ENCODE measurements at places on chromosomes 13 and 19.

GRCh38 chr19:53868892-53869804 lies 1.5 kb downstream of the MYADM start:
- peak overlapping the region; percentile 80 for H3K4me3 ChIP-seq
- peaks cover 65% of the 10 kb centered on the region for H3K4me1 ChIP-seq
- peak overlapping the region; percentile 80 for H3K27ac ChIP-seq
- peak; percentile 96 for DNase-seq
- peaks cover 16% of the 10 kb centered on the region for H3K36me3 ChIP-seq

DNA sequence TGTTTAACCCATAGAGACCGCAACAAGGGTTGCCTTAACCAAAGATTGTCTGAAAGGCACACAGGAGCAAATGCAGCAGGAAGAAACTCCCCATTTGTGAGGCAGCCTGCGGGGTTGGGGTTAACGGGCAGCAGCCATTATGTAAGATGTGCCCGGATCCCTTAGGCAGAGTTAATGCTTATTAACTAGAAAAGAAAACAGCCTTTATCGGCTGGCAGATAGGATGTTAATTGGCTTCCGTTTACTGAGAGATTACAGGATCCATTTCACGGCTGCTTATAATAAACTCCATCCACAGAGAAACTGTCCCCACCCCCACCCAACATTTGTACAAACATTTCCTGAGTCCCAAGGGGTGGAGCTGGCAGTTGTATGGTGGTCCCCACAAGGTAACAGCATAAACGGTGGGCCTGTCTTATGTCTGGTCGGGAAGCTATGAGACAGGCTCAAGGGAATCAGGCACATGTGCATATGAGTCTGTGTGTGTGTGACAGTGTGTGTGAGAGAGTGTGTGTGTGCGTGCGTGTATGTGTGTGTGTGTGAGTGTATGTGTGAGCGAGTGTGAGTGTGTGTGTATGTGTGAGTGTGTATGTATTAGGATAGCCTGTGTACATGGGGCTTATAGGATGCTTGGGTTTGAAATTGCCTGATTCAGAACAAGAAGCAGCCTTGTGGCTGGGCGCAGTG lies 10.5 kb downstream of the SLC25A42 start:
- H3K27me3 ChIP-seq = no peaks in the 10 kb centered on the region
- no peak overlapping the region for H3K27ac ChIP-seq
- no peaks in the 10 kb centered on the region for H3K36me3 ChIP-seq
- H3K4me3 ChIP-seq = no peak overlapping the region
- H3K4me1 ChIP-seq = peaks cover under 1% of the 10 kb centered on the region
- no peak for DNase-seq

- H3K27me3 ChIP-seq = no peaks in the 10 kb centered on the region
- H3K4me1 ChIP-seq = no peaks in the 10 kb centered on the region
- H3K36me3 ChIP-seq = no peaks in the 10 kb centered on the region
- DNase-seq = no peak
Measured at GRCh38 chr13:97904059-97904458, 49.4 kb upstream of the IPO5 start.

- H3K4me3 ChIP-seq = peak overlapping the region; percentile 83
- no peak for DNase-seq
- peaks cover 28% of the 10 kb centered on the region for H3K4me1 ChIP-seq
- H3K36me3 ChIP-seq = no peaks in the 10 kb centered on the region
Measured at GRCh38 chr13:36819739-36820090, 693 bp downstream of the RFXAP start.

DNA sequence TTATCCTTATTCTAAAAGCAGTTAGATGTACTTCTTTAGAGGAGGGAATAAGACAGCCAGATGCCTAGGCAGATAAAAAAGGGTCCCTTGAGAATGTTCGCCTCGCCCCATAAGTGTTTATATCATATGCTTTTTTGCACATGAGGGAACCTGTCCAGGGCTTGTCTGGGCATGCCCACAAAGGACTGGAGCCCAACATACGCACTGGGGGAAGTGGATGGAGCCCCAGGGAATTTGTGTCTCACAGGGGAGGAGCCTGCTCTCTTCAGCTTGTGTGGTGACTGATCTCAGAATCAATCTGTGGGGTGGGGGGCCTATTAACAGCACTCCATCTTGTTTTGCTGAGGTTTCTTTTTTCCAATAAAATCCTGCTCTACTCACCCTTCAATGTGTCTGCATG lies 22.6 kb downstream of the MED4 start:
- no peak for DNase-seq
- H3K27me3 ChIP-seq = no peaks in the 10 kb centered on the region
- peaks cover 89% of the 10 kb centered on the region for H3K36me3 ChIP-seq
- no peaks in the 10 kb centered on the region for H3K4me1 ChIP-seq
- no peak overlapping the region for H3K4me3 ChIP-seq

GRCh38 chr13:27423333-27423732 lies 1.1 kb upstream of the GTF3A start:
- no peaks in the 10 kb centered on the region for H3K27me3 ChIP-seq
- H3K36me3 ChIP-seq = peaks cover 3% of the 10 kb centered on the region
- no peak overlapping the region for H3K4me3 ChIP-seq
- no peak overlapping the region for H3K27ac ChIP-seq
- peaks cover 43% of the 10 kb centered on the region for H3K4me1 ChIP-seq

DNA sequence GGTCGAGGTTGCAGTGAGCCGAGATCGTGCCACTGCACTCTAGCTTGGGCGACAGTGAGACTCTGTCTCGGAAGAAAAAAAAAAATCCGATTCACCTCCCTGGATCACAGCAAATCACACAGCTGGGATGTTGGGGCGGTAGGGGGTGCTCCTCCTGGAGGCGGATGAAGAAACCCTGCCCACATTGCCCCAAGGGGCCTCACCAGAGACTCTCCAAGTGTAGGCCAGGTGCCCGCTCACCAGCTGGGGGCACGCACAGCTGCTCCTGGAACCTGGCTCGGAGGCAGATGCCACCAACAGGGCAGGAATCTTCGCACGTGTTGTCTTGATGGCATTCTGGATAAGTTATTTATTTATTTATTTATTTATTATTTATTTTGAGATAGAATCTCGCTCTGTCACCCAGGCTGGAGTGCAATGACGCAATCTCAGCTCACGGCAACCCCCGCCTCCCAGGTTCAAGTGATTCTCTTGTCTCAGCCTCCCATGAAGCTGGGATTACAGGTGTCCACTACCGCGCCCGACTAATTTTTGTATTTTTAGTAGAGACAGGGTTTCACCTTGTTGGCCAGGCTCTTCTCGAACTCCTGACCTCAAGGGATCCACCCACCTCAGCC lies 3.1 kb downstream of the UQCR11 start:
- H3K27ac ChIP-seq = no peak overlapping the region
- no peak for DNase-seq
- H3K36me3 ChIP-seq = peaks cover 33% of the 10 kb centered on the region
- no peak overlapping the region for H3K4me3 ChIP-seq
- H3K27me3 ChIP-seq = no peaks in the 10 kb centered on the region

DNA sequence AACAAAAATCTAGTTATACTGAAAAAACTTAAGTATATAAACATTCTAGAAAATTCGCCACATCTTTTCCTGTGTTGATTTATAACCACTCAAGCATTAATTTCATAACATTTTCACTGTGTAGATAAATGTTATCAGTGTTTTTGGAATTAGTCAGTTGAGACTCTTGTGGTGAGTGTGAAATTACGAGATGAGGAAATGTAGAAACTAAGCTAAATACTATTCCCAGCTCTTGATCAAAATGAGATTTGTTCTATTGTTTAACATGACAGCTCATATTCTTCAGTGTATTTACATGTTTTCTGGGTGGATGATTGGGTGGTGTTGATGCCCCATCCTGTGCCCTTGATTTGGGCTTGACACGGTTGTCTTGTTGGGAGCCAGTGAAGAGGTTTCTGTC lies 406.8 kb downstream of the DACH1 start:
- H3K27me3 ChIP-seq = no peaks in the 10 kb centered on the region
- H3K36me3 ChIP-seq = no peaks in the 10 kb centered on the region
- H3K27ac ChIP-seq = no peak overlapping the region
- no peak for DNase-seq
- H3K4me3 ChIP-seq = no peak overlapping the region

DNA sequence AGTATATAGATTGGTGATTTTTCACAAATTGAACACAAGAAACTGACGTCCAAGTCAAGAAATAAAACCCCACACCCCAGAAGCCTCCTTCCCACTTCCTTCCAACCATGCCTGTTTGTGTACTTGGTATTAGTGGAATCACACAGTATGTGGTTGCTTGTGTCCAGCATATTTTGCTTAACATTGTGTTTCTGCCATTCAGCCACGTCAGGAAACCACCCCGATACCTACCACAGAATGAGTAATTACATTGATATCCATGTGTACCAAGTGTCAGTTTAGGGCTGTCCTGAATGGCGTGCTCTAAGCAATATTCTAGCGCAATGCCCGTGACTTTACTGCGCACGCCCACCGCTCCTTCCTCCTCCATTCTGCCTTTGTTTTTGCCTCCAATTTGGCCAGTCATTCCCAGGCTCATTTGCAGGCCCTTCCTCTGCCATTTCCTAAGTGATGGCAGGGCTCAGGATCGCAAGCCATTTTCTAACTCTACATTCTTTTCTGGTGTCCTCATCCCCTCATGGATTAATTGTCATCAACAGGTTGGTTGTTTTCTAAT lies 25.9 kb upstream of the MPHOSPH8 start:
- H3K36me3 ChIP-seq = no peaks in the 10 kb centered on the region
- peaks cover 1% of the 10 kb centered on the region for H3K4me1 ChIP-seq
- no peak for DNase-seq
- H3K27me3 ChIP-seq = peaks cover 7% of the 10 kb centered on the region

GRCh38 chr13:25679159-25679558 lies 307.4 kb downstream of the ATP8A2 start:
- no peaks in the 10 kb centered on the region for H3K27me3 ChIP-seq
- no peak overlapping the region for H3K4me3 ChIP-seq
- H3K27ac ChIP-seq = no peak overlapping the region
- H3K36me3 ChIP-seq = no peaks in the 10 kb centered on the region
- peaks cover 5% of the 10 kb centered on the region for H3K4me1 ChIP-seq

GRCh38 chr13:98207416-98207815 lies 30.3 kb upstream of the RNF113B start:
- no peaks in the 10 kb centered on the region for H3K4me1 ChIP-seq
- H3K36me3 ChIP-seq = no peaks in the 10 kb centered on the region
- H3K27ac ChIP-seq = no peak overlapping the region
- DNase-seq = no peak

GRCh38 chr19:52190487-52191293 lies 838 bp downstream of the PPP2R1A start:
- H3K4me3 ChIP-seq = peak overlapping the region; percentile 91
- peak overlapping the region; percentile 99 for H3K27ac ChIP-seq
- H3K4me1 ChIP-seq = peaks cover 58% of the 10 kb centered on the region
- no peaks in the 10 kb centered on the region for H3K27me3 ChIP-seq
- DNase-seq = peak; percentile 68

- no peaks in the 10 kb centered on the region for H3K27me3 ChIP-seq
- H3K36me3 ChIP-seq = no peaks in the 10 kb centered on the region
- H3K27ac ChIP-seq = no peak overlapping the region
- no peak for DNase-seq
- no peaks in the 10 kb centered on the region for H3K4me1 ChIP-seq
- no peak overlapping the region for H3K4me3 ChIP-seq
Measured at GRCh38 chr13:105220063-105220462, 1315.4 kb downstream of the EFNB2 start.

DNA sequence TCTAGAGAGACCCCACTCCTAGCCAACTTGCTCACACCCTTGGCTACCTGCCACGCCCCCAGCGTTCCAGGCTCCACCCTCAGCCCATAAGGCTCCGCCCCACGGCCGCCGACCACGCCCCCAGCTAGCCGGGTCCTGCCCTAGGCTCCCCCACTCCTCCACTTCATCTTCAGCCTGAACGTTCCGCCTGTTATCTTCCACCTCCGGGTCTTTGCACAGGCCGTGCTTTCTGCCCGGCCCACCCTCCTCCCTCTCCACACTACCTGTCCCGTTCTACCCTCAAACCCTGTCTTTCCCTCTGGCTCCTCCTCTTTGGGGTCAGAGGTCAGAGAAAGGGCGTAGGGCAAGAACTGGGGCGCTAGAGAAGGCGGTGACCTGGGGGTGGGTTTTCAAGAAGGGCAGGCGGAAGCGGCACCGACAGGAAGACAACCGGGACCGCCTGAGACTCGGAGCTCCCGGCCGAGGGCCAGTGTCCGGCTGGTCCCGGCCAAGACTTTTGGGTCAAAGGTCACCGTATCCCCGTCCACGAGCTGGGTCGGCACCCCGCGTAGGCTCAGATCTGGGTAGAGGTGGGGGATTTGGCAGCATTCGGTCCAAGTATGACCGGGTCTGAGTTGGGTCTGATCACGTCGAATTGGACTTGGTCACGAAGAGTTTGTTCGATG lies 2.2 kb downstream of the PDE4C start:
- no peak overlapping the region for H3K27ac ChIP-seq
- H3K27me3 ChIP-seq = peaks cover 56% of the 10 kb centered on the region
- DNase-seq = peak; percentile 78

DNA sequence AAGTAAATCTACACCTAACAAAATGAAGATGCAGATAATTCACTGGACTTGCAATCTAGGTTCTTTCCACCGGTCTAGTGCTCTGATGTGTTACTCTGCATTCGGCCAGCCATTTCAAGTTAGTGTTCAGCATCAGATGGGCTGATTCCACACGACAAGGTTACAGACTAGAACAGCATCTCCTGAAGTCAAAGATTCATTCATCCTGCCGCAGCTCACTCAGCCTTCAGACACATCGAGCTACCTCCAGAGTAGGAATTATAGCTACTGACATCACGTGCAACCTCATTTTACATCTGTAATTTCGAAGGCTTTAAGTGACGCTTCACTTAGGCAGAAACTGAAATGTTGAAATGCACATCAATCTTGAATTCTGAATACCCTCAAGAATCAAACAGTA lies 76.5 kb downstream of the LHFPL6 start:
- DNase-seq = no peak
- H3K27me3 ChIP-seq = no peaks in the 10 kb centered on the region
- H3K36me3 ChIP-seq = no peaks in the 10 kb centered on the region
- H3K4me1 ChIP-seq = peaks cover 12% of the 10 kb centered on the region

DNA sequence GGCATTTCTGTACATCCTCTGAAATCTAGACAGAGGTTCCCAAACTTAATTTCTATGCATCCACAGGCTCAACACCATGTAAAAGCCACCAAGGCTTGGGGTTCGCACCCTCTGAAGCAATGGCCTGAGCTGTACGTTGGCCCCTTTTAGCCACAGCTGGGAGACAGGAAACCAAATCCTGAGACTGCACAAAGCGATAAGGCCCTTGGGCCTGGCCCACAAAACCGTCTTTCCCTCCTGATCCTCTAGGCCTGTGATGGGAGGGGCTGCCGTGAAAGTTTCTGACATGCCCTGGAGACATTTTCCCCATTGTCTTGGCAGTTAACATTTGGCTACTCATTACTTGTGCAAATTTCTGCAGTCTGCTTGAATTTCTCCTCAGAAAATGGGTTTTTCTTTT lies 766.4 kb downstream of the GPC5 start:
- H3K27ac ChIP-seq = no peak overlapping the region
- DNase-seq = no peak
- no peaks in the 10 kb centered on the region for H3K27me3 ChIP-seq
- no peak overlapping the region for H3K4me3 ChIP-seq
- no peaks in the 10 kb centered on the region for H3K4me1 ChIP-seq
